ENCODE measurements at places on chromosomes 1 and 21.
A peak's percentile ranks its signal among the peaks of the same experiment; 100 is the strongest.

DNA sequence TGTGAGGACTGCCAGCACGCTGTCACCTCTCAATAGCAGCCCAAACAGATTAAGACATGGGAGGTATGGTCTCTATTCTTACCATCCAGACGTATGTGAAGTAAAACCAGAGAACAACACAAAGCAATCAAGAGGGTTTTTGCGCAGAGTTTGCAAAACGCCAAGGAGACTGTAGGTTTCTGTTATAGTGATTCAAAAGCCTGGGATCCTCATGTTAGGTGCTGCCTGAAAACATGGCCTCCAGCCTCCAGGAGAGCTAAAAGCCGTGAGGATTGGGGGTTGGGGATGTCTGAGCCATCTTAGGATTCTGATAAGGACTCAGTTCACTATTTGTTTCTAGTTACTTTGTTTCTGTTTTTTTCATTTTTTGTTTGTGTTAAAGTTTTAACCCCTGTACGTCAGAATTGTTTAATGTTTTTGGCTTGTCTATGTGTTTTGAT is 4.2 kb upstream of the CCT8 start:
- peak; percentile 18 for DNase-seq

- no peak for DNase-seq
These were observed 75.5 kb downstream of the CAMK2N1 start for GRCh38 chr1:20410503-20410902.

DNA sequence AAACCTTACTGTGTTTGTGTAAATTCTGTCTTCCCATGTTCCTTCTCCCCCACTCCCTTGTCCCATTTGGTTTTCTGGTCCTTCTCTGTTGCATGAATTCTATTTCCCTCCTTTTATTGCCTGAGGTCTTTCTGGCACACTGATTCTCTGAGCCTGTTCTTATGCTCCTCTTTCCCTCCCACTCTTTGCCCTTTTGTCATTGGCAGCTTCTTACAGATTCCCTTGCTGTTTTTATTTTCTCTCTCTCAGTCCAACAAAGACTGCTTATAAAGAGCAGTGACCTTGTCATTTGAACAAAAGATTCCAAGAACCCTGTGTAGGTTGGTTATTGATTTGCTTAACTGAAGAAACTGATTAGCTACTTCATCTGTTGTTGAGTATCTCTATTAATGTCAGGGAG is 49.7 kb downstream of the GPR52 start:
- DNase-seq, result no peak

DNA sequence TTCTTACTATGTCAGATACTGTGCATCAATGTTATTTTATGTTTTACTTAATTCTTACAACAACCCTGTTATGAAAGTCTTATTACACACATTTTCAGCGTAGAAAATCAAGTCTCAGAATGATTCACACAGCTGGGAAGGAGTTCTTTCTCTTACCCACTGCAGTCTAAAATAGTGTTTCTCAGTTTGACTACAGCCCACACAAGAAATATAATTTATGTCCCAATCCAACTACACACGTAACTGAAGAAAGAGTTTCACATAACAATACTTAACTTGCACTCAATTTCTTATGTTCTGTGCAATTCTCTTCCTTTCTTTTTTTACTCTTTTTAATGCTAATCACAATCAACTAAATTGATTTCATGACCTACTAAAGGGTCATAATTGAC is 252.8 kb upstream of the ADGRL2 start:
- DNase-seq, result no peak

DNA sequence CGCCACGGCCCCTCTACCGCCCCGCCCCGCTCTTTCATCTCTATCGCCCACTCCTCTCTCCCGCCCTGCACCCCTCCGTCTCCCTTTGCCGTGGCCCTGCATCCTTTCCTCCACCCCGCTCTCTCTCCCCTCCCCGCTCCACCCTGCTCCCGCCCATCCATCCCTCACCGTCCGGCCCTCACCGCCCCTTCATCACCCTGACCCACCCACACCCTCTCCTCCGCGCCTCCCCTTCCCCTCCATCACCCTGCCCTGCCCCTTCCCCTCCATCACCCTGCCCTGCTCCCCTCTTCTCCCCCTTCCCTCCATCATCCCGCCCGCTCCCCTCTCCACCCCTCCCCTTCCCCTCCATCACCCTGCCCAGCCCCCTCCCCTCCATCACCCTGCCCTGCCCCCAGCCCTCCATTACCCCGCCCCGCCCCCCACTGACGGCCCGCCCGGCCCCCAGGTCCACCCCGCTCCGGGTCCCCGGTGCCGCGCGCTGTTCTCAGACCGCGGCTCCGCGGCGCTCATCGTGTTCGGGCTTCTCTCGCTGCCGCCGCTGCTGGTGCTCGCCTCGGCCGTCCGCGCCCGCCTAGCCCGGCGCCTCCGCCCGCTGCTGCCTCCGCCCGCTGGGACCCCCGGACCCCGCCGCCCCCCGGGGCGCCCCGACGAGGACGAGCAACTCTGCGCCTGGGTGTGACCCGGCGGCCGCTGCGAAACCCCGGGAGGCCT is 6.2 kb upstream of the ANKRD65 start:
- DNase-seq, result no peak

DNA sequence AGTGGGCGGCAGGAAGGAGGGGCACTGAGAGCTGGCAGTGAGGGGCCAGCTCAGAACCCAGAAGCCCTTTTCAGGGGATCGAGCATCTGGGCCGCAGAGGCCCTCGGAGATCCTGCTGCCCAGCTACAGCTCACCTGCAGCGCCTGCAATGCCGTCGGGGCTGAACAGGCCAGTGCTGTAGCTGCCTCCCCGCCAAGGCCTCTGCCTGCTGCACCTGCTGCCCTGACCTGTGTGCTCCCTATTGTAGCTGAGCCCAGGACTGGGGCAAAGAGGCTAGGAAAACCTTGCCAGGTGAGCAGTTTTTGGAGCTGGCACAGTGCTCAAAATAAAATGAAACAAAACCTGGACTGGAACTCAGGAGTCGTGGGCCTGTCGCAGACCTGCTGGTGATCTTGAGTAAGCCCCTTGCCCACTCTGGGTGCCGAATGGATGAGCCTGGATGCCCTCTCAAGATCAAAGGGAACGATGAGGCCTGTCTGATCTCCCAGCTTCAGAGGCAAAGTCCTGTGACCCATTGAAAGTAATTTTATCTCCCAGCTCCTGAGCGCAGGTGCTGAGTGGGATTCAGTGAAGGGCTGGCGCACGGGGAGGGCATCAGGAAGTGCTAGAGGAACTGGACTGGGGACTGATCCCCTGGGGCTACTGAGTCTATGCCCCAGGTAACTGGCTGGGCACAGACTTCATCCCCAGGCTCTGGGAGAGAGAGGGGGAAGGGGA is 154.6 kb downstream of the FOXD2 start:
- no peak for DNase-seq

DNA sequence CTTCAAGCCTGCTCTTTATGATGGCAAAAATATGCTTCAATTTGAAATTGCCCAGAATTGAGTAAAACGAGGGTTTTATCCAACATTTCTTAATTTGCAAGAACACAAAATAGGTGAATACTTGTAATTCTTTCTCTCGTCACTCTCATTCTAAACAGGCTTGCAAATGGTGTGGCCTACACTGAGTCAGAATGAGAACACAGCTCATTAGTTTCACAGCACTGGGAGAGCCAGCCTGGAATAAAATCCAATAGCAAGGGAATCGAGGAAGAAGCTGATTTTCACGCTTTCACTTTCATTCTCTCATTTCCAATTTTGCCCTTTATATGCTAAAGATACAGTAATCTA is 537.5 kb downstream of the LTN1 start:
- DNase-seq, result no peak

GRCh38 chr1:59285691-59286090 is 11.2 kb upstream of the FGGY start:
- DNase-seq, result no peak

GRCh38 chr1:24111996-24112779 is at the start of gene MYOM3:
TSS of gene MYOM3 (minus strand) at chr1:24112135. CDS start at chr1:24108636, 3,499 bp downstream.
- peak; percentile 17 for DNase-seq

GRCh38 chr21:34280389-34280795 is 83.4 kb upstream of the KCNE2 start:
- no peak for DNase-seq

GRCh38 chr1:51684776-51685175 is 67.9 kb downstream of the OSBPL9 start:
- no peak for DNase-seq
